ENCODE measurements at places on chromosomes 1 and 21.

- DNase-seq = no peak
Observed at GRCh38 chr1:93346421-93346993, 800 bp downstream of the DR1 start.

- DNase-seq = no peak
Observed at GRCh38 chr1:168583571-168583970, 7.2 kb downstream of the XCL1 start.

DNA sequence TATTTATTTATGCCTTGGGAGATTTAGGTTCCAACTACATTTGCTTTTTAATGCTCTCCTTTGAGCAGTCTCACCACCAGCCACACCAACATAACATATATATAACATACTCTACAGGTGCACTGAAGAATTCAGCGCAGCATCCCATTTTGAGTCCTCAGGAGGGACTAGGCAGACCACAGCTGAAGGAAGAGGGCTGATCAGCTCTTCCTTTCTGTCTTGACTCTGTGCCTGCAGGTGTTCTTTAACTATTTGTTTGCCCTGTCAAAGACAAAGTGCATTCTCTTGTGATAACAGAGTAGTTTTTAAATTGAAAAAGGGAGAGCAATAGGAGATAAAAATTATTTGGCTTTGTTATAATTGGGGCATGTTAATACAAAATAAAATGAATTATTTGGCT, 17.0 kb downstream of the HIPK1 start:
- DNase-seq = no peak

GRCh38 chr1:223001653-223002634, 141.1 kb downstream of the TLR5 start:
- DNase-seq = no peak

DNA sequence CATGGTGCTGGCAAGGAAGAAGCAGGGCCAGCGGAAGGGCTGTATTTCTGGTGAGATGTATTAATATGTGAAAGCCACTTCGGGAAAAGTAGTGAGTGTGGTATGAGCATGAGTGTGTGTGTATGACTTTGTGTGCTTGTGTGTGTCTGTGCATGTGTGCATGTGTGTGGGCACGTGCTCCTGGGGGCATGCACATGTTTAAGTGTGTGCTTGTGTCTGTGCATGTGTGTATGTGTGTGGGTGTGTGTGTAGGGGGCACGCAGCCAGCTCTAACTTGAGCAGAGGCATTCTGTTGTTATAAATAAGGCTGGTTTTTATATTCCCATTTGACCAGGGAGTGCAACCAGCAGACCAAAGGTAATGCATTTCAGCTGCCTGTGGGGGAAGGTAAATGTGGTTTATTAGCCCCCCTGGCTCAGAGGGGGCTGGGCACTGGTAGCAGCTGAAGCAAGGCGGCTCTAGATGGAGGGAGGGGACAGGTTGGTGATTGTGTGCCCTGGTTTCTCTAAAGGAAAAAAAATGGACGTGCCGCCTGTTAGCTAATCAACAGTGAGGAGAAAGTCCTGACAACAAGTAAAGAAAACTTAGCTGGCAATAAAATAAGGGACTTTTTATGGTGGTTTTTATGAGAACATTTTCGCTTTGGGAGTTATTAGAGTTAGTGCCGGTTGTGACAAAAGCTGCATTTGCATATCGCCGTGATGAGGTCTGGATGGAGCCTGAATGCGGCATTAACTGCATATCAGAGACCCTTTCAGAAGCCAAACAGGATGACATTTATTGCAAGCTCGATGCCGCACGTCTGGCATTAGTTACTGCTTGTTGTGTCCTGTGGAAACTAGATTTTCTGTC, 180.1 kb downstream of the CAMTA1 start:
- no peak for DNase-seq

DNA sequence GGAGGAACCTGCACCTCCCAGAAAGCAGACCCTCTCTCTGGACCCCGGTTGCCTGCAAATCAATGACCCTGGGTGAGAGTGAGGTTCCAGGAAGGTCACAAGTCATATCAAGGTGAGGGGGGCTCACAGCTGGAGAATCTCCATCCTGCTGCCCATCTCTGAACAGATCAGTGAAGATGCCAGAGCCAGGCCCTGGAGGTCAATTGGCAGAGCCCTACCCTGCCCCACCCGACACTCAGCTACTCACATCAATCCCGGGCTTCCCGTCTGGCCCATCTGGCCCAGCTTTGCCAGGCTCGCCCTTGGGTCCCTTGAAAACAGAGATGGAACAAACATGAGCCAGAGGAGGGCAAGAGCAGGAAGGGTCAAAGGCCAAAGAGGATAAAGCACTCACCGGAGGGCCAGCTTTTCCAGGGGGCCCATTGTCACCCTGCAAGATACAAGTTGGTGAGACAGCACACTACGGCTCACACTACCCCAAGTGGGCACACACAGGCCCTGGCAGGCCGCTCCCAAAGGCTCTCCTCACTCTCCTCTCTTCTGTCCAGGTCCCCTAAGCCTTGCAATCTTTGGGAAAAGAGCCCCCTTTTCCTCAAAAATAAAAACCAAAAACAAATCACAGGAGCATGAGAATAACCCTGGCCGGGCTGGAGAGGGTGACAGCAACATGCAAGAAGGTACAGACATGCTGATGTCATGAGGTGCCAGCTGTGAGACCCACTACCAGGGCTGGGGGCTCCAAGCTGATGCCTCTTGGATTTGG, 2.9 kb downstream of the COL9A2 start:
- no peak for DNase-seq

DNA sequence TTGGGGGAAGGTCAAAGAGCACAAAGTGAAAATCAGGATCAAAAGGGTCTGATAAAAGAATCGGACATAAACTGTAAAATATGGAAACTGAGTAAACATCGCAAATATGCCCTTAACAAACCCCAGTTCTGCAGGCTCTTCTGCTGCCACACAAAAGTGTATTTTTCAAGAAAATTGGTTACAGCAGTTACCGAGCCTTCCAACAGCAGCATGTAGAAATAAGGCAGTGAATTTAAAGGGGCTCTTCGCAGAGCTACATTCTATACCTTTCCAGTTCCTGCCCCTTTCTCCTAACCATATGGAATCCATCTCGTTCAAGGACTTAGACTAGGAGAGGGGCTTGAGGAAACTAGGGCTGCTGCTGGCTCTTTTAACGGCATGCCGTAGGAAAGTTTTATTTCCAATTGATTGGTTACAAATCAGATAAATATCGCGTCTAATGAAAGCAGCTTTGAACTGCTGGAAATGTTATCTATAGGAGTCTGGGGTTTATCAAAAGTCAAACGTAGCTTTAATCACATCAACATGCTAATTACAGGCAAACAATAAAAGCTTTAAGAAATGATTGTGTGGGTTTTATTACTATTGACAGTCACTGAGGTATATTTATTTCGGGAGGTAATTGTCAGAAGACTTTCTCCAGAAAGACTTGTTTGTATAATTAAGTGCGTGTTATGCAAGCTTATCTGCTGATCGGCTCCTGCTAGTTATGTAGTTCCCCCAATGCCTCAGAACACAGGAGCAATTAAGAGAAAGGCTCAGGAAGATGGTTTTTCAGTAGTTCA, 59.1 kb downstream of the GORAB start:
- no peak for DNase-seq

DNA sequence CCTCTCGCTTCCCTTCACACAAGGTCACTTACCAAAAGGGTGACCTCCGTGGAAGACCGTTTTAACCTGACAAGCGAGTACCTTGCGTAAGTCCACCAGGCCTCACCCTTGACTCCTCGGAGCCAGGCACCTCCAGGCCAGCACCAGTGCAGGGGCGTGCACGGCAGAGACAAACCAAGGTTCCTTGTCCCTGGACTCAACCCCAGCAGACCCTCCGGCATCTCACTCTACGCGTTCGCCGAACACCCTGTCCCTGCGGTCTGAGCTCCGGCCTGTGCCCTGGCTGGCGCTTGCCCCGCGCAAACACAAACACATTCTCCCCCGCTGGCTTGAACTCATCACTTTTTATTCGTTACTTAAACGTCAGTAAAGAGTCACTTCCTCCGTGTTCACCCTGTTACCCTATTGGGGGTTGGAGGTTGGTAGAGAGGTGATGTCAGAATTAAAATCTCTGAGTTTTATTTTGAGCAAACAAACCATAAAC, 4.5 kb downstream of the TBX15 start:
- DNase-seq = no peak

DNA sequence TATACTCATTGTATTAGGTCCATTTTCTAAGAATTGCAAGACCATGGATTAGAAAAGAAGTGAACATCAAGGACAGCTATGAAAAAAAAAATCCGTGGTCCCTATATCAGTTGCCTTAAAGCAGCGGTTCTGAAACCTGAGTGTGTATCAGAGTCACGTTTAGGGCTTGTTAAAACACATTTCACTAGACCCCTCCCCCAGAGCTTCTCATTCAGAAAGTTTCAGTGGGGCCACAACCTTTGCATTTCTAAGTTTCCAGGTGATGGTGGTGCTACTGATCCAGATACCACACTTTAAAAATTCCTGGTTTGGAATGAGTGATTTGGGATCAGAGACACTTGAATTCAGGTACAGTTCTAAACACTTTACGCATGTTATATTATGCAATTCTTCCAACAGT, 96.1 kb upstream of the PRMT6 start:
- DNase-seq = no peak

- DNase-seq = no peak
Observed at GRCh38 chr1:67134695-67135094, at the start of gene C1orf141. Gene C1orf141 (minus strand): TSS chr1:67134970. CDS start chr1:67127240, 7,730 bp downstream.

DNA sequence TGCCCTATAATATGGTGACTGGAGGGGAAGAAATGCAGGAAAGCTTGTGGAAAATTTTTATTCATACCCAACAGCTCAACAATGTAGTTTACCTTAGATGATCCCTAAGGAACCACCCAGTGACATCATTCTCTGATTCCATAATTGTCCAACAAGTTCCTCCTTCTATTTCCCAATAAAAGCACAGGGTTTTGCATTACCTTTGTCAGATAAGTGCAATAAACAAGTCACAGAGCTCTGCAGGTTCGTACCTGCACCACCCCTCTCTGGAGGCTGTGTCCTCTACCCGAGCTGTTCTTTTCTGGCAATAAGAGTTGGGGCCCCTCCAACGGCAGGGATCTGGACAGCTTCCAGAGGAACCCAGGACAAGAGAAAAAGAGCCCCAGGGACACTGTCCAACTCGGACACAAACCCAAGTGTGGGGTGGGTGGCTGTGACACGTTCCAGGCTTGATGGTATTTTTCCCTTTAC, 38.8 kb downstream of the RCAN1 start:
- DNase-seq = no peak

Data from stimulated activated CD4-positive, alpha-beta T cell treated with anti-CD3 and anti-CD28 coated beads, Interleukin-15, amount 100 ng/mL, for 48 hours (primary cell).